Effector memory CD4-positive, alpha-beta T cell (primary cell): ENCODE measurements at places on chromosomes 2 and 18.

- DNase-seq = no peak
- no peaks in the 10 kb centered on the region for H3K36me3 ChIP-seq
- no peaks in the 10 kb centered on the region for H3K27me3 ChIP-seq
- H3K4me3 ChIP-seq = no peak overlapping the region
- no peak overlapping the region for H3K27ac ChIP-seq
Observed at GRCh38 chr2:143000599-143000998, 123.1 kb downstream of the KYNU start.

GRCh38 chr2:26533661-26534060, 55.7 kb upstream of the OTOF start:
- H3K4me3 ChIP-seq = no peak overlapping the region
- H3K27ac ChIP-seq = no peak overlapping the region
- DNase-seq = no peak
- H3K36me3 ChIP-seq = no peaks in the 10 kb centered on the region
- no peaks in the 10 kb centered on the region for H3K27me3 ChIP-seq

DNA sequence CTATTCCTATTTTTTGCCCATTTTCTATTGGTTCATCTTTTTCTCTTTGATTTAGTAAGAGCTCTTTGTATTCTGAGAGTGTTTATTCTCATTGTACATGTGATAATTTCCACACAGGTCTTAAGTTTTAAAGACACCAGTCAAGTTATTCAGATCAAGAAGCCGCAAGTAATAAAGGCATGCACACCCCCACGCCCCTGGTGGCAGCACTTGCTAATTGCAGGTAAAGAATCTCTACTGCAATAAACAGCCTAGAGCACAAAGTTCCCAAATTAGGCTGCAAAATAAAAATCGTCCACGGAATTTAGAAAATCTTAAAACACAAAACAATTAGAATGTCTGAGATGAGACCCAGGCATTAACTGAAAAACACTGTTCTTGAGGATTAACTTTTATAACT, 45.2 kb downstream of the ST3GAL5 start:
- no peak overlapping the region for H3K27ac ChIP-seq
- H3K4me3 ChIP-seq = no peak overlapping the region
- no peak for DNase-seq
- H3K27me3 ChIP-seq = no peaks in the 10 kb centered on the region
- peaks cover 23% of the 10 kb centered on the region for H3K36me3 ChIP-seq

DNA sequence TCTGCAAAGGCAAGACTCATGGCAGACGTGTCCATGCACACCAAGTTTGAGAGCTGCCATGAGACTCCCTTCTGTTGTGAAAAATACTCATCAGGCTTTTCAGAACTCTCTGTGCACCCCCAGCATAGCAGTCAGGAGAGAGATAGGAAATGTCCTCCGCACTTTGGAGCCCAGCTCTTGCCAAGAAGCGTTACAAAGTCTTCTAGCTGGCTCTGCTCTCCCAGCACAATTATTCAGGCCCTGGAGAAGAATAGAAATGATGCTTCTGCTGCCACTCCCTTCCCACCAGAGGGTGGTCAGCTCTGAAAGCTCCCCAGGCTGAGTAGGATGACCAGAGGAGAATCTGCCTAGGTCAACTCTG, 594.4 kb upstream of the ID2 start:
- H3K36me3 ChIP-seq = no peaks in the 10 kb centered on the region
- H3K4me1 ChIP-seq = no peaks in the 10 kb centered on the region
- no peak for DNase-seq
- H3K27me3 ChIP-seq = no peaks in the 10 kb centered on the region
- no peak overlapping the region for H3K4me3 ChIP-seq

- H3K4me3 ChIP-seq = no peak overlapping the region
- H3K36me3 ChIP-seq = no peaks in the 10 kb centered on the region
- no peak for DNase-seq
- H3K27me3 ChIP-seq = no peaks in the 10 kb centered on the region
- H3K4me1 ChIP-seq = no peaks in the 10 kb centered on the region
- H3K27ac ChIP-seq = no peak overlapping the region
Observed at GRCh38 chr18:35201256-35201931, 39.4 kb upstream of the ZNF397 start.

GRCh38 chr2:198664321-198664720, 793.4 kb downstream of the SATB2 start:
- H3K27ac ChIP-seq = no peak overlapping the region
- no peaks in the 10 kb centered on the region for H3K4me1 ChIP-seq
